ENCODE measurements at places on chromosomes 1 and 21.
A peak's percentile ranks its signal among the peaks of the same experiment; 100 is the strongest.

- peak; percentile 15 for DNase-seq
Measured at GRCh38 chr1:47507881-47508701, 70.2 kb downstream of the FOXD2 start.

- no peak for DNase-seq
Measured at GRCh38 chr1:235739124-235739523, 89.5 kb upstream of the GNG4 start.

DNA sequence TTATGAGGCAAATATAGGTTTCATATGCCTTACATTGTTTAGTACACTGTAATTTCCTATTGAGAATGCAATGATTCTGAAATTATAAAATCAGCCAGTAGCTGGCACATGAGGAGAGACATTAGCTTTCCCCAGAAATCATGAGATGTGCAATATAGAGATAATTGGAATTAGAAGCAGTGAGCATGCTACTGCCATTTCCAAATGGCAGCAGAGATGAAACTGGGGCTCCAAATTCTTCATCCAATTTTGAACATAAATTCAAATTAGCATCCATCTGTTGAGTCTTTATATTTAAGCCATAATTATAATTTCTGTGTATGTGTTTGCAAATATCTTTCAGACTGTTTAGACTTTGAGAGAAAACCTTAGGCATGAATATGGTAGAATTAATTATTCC is 28.8 kb downstream of the PTGER3 start:
- no peak for DNase-seq

GRCh38 chr1:83704350-83704749 is 294.6 kb downstream of the TTLL7 start:
- no peak for DNase-seq

GRCh38 chr1:201990427-201990826 is 8.0 kb downstream of the RNPEP start:
- no peak for DNase-seq

- DNase-seq: no peak
Measured at GRCh38 chr1:107494061-107494460, 353.2 kb downstream of the NTNG1 start.

- no peak for DNase-seq
Measured at GRCh38 chr21:30518876-30519275, 16.9 kb upstream of the KRTAP19-5 start.

DNA sequence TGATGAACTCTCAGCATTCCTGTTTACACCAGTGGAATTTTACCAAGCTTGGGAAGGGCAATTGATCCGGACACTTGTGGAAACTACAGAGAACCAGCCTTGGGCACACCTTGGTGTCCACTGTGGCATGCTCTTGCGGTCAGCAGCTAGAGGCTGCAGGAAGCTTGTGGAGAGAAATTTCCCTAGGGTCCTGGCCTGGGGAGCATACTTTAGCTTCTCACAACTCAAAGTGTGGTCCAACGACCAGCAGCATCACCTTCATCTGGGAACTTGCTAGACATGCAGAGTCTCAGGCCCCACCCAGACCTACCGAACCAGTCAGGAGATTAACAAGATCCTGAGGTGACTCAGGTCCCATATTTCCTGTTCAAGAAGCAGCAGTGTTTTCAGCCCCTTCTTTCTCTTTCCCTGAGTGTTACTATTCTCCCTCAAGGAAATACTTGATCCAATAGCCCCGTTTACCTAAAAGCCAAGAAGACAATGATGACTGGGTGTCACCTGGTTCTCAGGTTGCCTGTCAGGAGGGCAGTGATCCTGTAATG is 55.7 kb upstream of the KCNE2 start:
- DNase-seq: no peak

- DNase-seq: no peak
Measured at GRCh38 chr1:63621698-63622097, 28.5 kb downstream of the PGM1 start.

GRCh38 chr1:3219005-3219790 is 150.2 kb downstream of the PRDM16 start:
- DNase-seq: no peak

DNA sequence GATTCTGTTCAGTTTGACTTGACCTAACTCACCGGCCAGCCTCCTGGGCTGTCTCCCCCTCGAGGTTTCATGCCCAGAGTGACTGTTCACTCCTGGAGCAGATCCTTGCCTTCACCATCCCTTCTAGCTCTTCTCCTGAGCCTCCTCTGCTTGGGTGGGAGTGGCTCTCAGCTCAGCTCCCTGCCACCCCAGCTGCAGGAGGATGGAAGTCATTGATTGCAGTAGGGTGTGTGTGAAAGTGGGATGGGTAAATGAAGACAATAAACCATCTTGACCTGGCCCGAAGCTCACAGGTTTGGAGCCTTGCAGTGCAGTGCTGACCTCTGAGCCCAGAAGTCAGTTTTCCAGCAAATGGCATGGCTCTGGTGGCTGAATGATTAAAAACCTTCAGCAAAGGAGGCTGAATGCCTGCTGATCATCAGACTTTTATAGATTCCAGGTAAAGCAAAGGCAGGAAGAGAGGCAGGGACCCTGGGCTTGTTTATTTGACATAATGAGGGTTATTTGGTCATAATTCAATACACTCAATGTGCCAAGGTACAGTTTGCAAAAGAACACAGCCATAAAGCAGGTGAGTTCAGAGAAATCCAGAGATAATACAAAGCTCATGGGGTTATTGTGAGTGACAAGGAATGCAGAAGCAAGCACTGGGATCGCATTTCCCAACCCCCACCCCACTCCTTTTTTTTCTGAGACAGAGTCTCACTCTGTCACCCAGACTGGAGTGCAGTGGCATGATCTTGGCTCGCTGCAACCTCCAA is 17.5 kb upstream of the TFF3 start:
- no peak for DNase-seq

- no peak for DNase-seq
Measured at GRCh38 chr1:13517193-13517812, 3.5 kb upstream of the LRRC38 start.

DNA sequence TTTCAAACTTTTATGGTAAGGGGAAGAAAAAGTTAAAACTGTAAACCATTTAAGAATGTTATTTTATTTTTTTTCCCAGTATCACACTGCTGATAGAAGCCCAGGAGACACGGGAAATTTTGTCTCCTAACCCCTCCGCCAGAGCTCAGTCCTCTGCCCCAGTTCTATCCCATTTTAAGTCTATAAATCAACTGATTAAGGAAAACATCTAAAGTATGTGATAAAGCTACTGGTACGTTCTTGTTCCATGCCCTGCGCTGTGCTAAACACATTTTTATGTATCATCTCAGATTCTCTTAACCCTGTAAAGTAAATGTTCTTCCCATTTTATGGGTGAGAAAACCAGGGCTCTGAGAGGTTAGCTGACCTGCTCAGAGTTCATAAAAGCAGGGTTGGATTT is 34.7 kb downstream of the NIPAL3 start:
- no peak for DNase-seq

DNA sequence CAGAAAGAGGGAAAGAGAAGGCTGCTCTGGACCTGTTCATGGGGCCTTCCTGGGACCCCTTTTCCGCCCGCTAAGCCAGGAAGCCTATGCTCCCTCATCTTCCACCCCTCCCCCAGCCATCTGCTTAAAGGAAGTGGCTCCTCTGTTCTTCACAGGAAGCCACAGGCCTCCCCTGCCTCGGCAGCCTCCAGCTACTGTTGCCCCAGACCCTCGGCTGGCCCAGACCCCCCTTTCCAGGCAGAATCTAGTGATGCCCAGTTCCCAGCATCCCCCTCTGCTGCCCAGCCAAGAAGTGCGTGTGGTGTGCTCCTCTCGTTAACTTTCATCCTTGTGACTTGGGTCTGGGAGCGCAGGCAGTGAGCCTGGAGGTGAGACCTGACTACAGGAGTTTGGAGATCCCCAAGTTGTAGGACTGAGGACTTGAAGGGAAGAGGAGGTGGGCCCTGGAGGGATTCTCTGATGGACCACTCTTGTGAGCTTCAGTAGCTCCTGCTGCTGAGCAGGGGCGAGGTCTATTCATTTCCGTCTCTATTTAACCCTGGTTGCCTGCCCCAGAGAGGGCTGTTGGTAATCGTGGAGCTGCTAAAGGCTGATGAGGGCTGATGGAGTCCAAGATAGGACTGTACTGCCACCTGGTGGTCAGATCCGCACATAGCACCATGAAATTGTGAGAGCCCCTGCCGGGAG is 9.1 kb downstream of the IFI6 start:
- peak; percentile 93 for DNase-seq

- DNase-seq: no peak
Measured at GRCh38 chr1:1259951-1260600, 13.6 kb upstream of the C1QTNF12 start.

DNA sequence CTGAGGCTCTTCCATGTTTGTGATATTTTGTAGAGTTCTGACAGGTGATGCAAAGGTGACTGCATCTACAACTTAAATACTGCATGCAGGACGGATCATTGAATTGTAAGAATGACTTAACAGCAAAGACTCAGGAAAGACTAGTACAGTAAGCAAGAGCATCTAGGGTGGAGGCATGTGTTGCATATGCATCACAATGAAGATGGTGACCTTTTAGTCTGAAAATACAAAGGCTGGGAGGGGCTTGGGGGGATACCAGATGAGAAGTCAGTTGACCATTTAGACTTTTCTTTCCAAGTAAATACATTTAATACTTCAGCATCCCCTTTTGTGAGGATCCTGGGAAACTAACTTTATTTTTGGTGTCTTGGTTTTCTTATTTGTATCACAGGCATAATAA is 145.5 kb downstream of the NUF2 start:
- no peak for DNase-seq

DNA sequence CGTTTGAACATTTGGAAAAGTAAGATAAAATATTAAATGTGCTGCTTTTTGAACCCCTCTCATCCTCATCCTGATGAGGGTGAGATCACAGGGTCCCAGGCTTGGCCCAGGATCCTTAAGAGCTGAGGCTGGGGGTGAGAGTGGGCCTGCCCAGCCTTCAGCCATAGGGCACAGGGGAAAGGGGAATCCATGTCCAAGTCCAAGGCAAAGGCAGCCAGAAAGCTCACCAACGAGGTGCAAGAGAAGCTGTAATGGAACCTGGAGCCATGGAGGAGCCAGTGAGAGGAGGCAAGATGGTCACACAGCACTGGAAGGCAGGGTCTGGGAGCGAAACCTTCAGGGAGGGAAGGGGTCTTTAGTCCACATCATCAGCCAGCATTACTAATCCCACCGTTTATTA is 191.9 kb downstream of the RRAGC start:
- no peak for DNase-seq

DNA sequence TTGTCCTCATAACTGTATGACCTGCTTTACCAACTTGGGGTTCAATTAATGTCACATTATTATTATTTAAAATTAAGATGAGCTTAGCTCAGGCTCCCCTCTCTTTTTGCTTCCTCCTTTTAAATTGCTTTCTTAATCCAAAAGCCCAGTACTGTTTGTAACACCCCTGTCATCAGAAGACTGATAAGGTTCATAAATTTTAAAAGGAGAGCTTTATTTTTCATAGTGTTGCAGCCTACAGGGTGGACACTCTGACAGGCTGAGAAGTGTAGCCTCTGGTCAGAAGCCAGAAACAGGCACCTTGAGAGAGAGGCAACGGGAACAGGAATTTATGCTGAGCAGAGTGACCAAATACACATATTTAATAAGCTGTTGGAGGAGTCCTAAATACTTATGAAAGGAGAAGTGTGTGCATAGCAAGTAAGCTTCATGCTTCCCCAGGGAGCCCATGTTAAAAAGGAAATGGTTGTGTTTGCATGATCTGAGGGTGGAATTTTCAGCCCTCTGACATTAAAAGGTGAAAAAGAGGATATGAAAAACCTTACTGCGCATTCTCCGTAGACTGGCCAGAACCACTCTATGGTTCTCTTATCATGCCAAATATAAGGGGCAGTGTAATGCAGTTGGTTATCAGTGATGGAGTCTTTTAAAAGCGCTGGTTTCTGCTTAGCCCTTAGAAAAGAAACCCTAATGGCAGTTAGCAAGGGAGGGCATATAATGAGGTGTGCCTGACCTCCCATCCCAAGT is 30.5 kb upstream of the FGGY start:
- DNase-seq: no peak

DNA sequence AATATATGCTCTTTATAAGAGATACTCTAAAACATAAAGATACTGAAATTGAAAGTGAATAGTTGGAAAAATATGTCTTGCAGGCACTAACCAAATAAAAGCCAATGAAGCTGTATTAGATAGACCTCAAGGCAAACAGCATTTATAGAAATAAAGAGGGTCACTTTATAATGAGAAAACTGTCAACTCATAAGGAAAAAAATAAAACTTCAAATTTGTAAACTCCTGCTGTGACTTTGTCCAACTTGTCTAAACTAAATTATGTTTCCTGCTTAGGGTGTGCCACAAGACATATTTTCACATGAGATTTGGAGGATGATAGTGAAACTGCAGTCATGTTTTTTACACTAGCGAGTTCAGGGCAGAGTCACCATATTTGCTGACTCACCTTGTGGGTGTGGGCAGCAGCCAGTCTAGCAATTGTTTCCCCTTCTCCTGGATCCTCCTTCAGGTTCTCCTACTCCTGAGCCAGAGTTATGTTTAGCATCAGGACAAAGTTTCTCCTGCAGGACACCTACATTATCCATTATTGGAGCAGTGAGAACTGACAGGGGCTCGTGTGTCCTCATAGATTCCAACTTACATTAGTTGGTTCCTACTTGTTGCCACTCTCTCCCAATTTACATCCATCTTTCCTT is 43.8 kb downstream of the CD53 start:
- no peak for DNase-seq
